ENCODE measurements at places on chromosomes 12 and 14.

DNA sequence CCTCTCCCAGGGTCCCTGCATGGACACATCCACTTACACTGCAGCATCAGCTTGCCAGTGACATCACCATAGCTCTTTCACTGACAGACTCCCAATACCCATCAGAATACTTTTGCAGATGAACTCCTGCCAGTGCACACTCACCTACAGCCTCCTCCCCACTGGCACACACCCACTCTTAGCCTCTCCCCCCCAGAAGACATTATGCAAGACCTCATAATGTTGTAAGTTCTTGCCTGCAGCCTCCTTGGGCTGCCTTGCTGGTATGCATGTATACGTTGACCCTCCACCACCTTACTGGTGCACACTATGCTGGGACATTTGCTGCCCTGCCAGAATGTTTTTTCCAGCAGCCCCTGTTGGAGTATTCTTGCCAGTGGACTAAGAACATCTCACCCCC is 324.2 kb downstream of the AEBP2 start:
- no peak for DNase-seq

DNA sequence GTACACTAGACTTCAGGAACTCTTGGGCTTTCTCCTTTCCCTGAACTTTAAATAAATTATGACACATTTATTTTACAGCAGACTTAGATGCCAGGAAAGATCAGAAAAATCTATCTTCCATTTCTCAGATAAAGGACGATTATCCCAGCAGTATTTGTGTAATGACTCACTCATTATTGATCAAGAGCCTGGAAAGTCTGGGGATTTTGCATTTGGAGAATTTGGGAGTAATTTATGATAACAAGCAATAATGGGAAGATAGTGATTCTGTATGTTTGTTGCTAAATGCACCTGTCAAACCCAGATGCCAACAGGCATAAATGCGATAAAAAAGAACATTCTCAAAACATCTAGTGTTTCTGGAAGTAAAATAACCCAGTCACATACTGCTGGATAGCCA is 480.2 kb upstream of the ATP2B1 start:
- DNase-seq, result no peak

GRCh38 chr12:111581434-111582132 is 17.5 kb downstream of the ATXN2 start:
- no peak for DNase-seq

GRCh38 chr14:24943024-24943423 is 106.9 kb downstream of the STXBP6 start:
- DNase-seq, result no peak

DNA sequence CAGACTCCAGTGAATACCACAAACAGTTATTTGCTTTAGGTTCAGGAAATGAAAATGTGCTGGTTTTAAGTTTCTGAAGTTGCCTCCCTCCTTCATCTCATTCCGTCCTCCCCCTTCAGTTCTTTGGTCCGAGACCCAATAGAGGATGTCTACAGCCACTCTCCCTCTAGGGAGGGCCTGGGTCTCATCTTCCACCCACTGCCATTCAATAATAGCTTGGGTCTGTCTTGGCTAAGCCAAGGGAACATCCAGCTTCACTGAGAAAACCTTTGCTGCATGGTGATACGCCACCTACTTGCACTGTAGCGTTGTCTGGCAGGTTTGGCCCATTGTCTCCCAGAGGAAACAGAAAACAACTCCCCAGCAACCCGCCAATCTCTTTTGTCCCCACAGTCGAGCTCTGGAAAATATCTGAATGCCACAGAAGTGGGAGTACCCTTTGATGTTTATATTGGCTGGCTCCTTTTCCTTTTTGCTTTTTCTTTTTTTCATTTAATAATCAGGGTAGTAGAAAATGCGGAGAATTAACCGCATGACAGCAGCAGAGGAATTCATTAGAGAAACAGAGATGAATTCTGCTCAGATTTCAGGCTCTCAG is 380.1 kb downstream of the RAD51B start:
- DNase-seq, result no peak

GRCh38 chr12:57461276-57461916 is 1.8 kb downstream of the GLI1 start:
- DNase-seq, result no peak

- no peak for DNase-seq
These were observed 128.5 kb downstream of the KCNK10 start for GRCh38 chr14:88194531-88194930.

- no peak for DNase-seq
These were observed 142.3 kb upstream of the PARP11 start for GRCh38 chr12:4015225-4016091.

- DNase-seq, result no peak
These were observed 70.6 kb upstream of the DYNC1H1 start for GRCh38 chr14:101893759-101894158.

DNA sequence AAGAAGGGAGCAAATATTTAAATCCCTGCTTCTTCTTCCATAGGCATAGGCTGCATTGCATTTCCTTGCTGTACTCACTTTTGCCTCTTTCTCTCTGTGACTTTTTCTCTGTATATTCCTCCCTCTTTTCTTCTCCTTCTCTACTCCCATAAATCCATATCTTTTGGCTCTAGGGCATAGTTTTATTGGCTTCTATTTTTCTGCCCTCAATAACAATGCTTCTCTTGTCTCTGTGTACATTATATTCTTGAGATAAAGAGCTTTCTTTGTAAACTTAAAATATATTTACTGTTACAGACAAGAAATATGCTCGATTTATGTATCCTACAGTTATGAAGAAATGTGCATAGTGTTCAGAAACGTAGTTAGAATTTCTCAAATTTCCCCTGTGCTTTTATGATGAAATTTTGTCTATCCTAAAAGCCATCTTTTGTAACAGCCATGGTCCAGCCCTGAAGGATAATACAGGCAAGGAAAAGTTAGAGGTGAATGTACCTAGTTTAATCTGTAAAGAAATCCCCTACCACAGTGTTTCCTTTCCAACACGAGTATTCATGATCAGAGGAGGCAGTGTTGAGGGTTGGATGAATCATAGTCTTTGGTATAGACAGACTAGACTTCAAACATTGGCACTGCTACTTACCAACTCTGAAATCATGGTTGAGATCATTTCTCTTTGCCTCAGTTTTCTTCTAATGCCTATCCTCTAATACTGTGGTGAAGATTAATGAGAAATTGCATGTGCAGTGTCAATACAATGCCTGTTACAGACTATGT is 173.3 kb upstream of the FAR2 start:
- DNase-seq, result no peak

GRCh38 chr12:45727980-45728629 is 1.4 kb upstream of the ARID2 start:
- DNase-seq, result no peak

DNA sequence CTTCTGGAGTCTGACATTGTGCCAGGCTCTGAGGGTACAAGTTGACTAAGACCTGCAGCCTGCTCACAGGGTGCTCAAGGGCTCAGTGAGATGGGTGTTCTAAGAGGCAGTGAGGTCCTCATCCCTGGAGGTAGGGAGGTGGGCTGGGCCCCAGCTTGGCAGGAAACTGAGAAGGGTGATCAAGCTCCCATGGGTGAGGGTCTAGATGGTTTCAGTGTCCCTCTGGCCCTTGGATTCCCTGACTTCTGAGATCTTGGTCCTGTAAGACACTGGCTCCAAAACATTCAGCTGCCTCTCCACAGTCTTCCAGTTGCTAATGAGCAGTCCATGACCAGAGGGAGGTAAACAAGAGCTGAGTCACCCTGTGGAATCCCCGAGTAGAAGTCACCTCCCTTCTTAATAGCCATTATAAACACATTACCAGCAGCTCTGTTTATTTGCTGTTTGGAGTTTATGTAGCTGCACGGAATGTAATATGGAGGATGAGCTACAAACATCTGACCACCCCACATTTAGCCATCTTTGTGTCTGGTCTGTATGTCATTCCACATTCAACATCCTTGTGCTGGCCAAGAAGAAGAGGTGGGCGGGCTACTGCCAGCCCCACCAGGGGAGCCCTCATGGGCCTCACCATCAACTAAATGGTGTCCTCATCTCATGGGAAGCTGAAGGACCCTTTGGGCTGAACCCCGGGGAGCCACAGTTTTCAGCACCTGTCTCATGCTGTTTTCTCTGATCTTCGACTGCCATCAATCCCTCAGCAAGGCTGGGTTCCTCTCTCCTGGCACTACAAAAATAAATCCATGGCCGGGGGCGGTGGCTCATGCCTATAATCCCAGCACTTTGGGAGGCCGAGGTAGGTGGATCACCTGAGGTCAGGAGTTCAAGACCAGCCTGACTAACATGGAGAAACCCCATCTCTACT is 37.2 kb upstream of the BDKRB2 start:
- DNase-seq, result no peak

DNA sequence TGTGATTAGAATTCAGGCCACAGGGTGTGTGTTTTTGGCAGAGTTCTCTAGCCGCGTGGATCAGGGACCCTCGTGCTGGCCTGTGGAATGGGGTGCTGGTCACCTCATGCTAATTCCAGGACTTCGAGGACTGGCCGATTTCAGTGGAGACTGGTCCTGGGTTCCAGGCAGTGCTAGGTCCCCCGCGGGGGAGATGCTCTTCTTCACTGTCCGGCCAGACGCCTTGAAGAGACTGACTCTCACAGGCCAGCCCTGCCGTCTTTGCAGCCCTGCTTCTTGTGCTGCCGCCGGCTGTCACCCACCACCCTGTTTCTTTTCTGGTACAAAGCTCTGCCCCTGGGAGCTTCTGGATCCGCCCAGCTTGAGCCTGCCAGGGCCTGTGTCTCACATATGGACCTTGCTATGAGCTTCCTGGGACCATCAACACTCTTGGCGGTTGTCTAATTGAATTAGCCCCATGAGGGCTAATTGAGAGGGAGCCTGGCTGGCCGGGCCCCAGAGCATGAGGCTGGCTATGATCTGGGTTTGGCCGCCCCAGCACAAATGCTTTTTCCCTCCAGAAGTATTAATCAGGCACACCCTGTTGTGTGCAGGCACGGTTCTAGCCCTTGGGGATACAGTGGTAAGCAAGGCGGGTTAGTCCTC is 8.2 kb downstream of the MLXIP start:
- no peak for DNase-seq

DNA sequence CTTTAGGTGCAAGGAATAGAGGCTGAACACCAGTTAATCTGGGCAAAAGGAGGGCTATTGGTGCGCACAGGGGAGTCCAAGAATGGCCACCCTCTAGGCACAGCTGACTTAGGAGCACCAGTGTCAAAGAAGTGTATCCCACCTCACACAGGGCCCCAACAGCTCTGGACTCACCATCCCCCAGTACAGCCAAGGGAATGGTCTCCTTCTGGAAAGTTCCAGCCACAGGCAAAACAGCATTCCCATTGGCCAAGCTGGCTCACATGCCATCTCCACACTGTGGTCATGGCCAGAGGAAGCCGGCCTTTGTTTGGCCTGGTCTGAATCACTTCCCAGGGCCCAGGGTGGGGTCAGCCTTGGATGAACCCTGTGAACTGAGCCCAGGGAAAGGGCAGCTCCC is 120.1 kb downstream of the DICER1 start:
- DNase-seq, result no peak

DNA sequence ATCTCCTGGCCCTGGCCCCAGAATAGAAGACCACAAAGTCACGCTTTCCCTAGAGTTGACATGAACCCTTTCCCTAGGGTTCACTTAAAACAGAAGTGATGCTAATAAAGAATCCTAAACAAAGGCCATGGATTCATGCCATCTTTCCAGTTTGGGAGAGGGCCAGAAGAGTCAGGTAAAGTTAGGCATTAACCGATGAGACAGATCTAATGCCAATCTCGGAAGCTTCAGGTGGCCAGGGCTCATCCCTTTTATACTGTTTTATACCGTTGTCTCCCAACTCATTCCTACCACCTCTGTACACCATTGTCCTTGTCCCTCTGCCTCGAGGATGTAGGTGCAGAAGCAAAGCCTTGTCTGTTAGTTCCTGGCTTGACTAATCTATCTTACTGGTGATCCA is 22.8 kb upstream of the ACTR10 start:
- DNase-seq, result no peak

All from stimulated activated CD8-positive, alpha-beta memory T cell treated with anti-CD3 and anti-CD28 coated beads, Interleukin-2, amount 100 ng/mL, for 1 hour (primary cell).